ENCODE measurements at places on chromosomes 4 and X.

DNA sequence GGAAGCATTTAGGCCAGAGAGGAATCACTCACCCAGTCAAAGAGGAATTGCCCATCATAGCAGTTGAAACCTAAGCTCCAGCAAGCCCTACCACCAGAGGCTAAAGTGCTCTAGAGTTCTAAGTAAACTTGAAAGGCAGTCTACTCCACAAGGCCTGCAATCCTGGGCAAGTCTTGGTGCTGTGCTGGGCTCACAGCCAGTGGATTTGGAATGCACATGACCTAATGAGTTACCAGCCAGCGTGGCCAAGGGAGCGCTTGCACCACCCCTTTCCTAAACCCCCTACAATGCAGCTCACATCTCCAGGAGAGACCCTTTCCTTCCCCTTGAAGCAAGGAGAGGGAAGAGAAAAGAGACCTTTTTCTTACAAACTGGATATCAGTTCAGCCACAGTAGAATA lies 445.7 kb downstream of the GASK1B start:
- no peak for DNase-seq

DNA sequence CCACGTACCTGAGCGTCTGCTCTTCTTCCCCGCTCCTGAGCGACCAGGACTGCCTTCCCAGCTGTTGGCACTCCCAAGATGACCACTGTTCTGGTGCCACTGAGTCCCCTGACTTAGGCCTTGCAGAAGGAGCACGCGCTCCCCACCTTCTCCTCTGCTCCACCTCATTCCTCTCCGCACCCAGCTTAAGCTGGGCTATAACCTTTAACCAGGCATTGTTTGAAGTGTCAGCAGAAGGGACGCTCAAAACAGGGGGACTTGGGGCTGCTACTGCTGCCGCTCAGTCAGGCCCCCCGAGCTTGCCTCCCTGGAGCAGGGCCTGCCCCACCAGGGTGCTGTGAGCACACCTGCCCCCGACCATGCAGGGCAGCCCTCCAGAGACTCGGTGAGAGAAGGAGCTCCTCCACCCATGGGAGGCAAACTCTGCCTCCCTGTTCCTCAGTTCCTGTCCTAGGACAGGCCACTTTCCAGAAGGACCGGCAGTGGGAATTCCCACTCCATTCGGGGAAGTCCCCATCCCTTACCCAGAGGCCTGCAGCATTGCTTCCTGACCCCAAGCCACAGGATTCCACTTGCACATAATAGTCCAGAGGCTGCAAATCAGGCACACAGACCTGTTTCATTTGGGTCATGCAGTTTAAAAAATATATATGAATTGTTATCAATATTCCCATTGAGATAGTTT lies 99.7 kb upstream of the ENPP6 start:
- no peak for DNase-seq

GRCh38 chr4:55017406-55017805 lies 108.0 kb downstream of the KDR start:
- DNase-seq = no peak

DNA sequence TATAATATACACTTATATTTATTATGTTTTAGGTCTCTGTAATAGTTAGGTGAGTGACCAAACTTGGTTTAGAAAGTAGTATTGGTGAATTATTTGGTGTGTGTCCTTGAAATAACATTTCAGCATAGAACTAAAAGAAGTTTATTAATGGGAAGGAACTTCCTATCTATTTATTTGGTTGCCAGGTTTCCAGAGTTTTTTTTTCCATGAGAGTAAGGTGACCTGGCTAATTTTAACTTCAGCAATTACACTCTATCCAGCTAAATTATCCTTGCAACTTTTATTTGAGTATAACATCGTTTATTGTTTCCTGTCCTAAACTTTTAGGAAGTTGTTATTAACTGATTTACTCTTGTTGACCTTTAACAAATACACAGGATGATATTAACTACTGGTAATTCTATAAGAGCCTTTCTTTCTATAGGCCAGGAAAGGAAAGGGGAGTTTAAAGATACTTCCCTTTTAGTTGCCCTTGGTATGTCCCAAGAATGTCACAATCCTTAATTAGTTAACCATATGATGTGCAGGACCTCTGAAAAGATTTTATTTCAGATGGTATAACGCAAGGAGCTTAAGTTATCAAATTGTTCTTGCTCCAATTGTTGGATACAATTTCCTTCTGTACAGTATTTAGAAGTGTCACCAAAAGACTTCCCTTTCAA lies 18.9 kb downstream of the PRDM8 start:
- DNase-seq = peak; percentile 58

GRCh38 chr4:177204126-177204525 lies 105.5 kb upstream of the NEIL3 start:
- DNase-seq = no peak

DNA sequence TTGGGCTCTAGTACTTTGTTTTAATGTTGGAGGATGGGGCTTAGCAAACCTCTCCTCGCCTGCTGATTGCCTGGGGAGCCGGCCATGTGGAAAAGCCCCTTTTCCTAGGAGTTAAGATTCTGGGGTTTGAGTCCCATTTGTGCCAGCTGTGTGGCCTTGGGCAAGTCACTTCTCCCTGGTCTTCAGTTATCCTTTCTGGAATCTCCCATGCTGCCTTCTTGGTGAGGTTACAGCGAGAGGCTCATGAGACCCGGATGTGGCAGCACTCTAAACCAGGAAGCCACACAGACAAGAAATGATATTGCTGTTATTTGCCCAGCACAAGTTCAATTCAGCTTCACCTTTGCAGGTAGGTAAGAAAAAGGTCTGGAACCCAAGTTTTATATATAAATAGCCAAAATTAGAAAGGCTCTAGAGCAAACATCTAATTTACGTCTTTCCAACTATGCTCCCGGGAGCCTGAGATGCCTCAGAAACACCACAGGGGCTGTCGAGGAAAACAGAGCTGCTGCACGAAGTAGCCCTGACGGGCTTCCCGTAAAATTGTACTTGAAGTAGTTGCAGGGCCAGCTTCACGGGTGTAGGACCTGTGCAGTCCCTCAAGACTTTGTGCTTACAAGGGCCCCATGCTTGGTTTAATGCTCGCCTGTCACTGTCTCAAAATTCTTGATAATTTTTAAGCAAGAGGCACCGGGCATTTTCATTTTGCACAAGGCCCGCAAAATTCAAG lies 8.3 kb upstream of the SASH3 start:
- DNase-seq = no peak

- no peak for DNase-seq
Observed at GRCh38 chr4:24856586-24856985, 56.3 kb downstream of the CCDC149 start.

DNA sequence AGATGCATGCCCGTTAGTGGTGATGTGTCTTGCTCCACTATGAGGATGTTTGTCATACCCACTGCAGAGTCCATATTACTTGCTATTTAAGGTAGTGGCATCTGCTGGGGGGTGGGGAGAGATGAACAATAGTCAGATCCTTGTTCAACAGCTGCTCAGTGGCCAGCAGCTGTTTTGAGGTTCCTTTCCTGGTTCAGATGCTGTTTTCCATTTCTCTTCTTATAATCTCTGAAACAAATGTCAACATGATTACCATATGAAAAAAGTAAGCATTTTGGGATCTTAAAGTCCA lies 1567.9 kb upstream of the TENM3 start:
- no peak for DNase-seq
